Activated CD4-positive, alpha-beta T cell treated with anti-CD3 and anti-CD28 coated beads, Interleukin-2, amount 10 ng/mL, durations not matched to agents 24 days and 14 days (primary cell): ENCODE measurements at places on chromosomes 2 and 18. TPM values are rescaled to one million over a fixed set of nuclear protein-coding genes. Genes with fewer than 3 reads are reported as not detected.

DNA sequence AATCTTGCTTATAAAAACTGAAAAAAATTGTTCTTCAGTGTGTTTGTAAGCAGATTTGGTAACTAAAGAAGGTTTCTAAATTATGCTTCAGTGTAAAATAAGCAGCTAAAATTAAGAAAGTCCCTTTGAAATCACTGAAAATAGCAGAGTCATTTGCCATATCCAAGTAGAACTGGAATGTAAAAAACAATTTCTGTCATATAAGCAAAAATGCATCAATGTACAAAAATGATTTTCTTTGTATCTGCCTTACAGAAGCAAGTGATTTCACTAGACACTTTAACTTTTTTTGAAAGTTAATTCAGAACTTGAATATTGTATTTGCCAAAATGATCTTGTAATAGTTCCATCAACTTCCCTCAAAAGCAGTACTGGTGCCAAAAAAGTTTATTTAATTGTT lies 121.7 kb upstream of the CD226 start:
- peaks cover 4% of the 10 kb centered on the region for H3K4me1 ChIP-seq
- H3K4me3 ChIP-seq = no peak overlapping the region
- H3K27ac ChIP-seq = no peak overlapping the region
- no peak for DNase-seq

- H3K4me1 ChIP-seq = no peaks in the 10 kb centered on the region
- no peak overlapping the region for H3K4me3 ChIP-seq
- no peak overlapping the region for H3K27ac ChIP-seq
- H3K27me3 ChIP-seq = no peaks in the 10 kb centered on the region
- DNase-seq = no peak
Measured at GRCh38 chr2:209549589-209549988, 125.7 kb downstream of the MAP2 start.

GRCh38 chr2:28608500-28609424 lies 112.9 kb downstream of the PLB1 start:
- no peak overlapping the region for H3K4me3 ChIP-seq
- no peak overlapping the region for H3K27ac ChIP-seq
- H3K4me1 ChIP-seq = peaks cover 33% of the 10 kb centered on the region
- peaks cover 26% of the 10 kb centered on the region for H3K36me3 ChIP-seq

- H3K4me1 ChIP-seq = peaks cover 10% of the 10 kb centered on the region
- peak within 1 kb of the TSS; percentile 80 for H3K27ac ChIP-seq
- peak within 1 kb of the TSS; percentile 86 for H3K4me3 ChIP-seq
- peaks cover 10% of the 10 kb centered on the region for H3K36me3 ChIP-seq
- DNase-seq = peak; percentile 94
Measured at GRCh38 chr2:28810384-28811285, at the start of gene SPDYA. Gene SPDYA, plus strand, starts transcription at chr2:28810834. Its CDS starts 5,181 bp downstream, at chr2:28816015.

- peaks cover 12% of the 10 kb centered on the region for H3K27me3 ChIP-seq
- peaks cover 5% of the 10 kb centered on the region for H3K4me1 ChIP-seq
- H3K36me3 ChIP-seq = no peaks in the 10 kb centered on the region
- H3K27ac ChIP-seq = no peak overlapping the region
- H3K4me3 ChIP-seq = no peak overlapping the region
Measured at GRCh38 chr2:46469116-46469515, 10.2 kb upstream of the TMEM247 start.

DNA sequence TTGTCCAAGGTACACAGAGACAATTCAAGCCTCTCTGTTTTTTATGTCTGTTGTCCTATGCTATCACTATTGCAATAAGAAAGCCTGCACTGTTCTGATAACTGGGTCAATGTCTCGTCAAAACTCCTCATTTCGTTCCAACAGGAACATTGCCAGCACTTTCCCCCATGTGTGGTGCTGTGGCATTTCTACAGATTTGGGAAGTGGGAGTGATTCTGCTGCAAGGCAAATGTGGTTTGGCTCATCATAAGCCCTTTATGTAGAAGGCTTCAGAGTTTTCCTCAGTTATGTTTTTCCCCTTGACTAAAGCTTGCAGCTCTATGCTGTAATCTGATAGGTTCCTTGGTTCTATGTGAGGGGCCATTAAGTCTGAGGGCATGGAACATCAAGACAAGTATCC lies 324.1 kb upstream of the TCF4 start:
- H3K4me3 ChIP-seq = no peak overlapping the region
- DNase-seq = no peak
- H3K4me1 ChIP-seq = no peaks in the 10 kb centered on the region
- no peaks in the 10 kb centered on the region for H3K27me3 ChIP-seq

DNA sequence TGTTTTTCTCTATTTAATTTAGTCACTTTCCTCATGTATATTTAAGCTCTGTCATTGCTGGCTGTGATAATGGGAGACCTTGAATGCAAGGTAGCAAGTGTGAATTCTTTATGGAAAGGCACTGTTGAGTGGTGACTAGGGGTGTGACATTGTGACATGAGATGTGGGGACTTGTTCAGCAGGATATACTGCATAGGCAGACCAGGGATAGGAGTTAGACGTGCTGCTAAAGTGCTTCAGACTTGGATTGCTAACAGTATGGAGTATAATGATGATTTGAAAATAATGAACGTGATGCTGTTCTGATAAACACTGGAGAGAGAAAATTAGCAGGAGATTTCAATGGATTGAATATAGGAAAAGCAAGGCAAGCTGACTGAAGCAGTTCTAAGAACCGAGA lies 135.1 kb downstream of the NCOA1 start:
- no peaks in the 10 kb centered on the region for H3K36me3 ChIP-seq
- DNase-seq = no peak
- no peaks in the 10 kb centered on the region for H3K27me3 ChIP-seq
- peaks cover 5% of the 10 kb centered on the region for H3K4me1 ChIP-seq
- H3K27ac ChIP-seq = no peak overlapping the region

DNA sequence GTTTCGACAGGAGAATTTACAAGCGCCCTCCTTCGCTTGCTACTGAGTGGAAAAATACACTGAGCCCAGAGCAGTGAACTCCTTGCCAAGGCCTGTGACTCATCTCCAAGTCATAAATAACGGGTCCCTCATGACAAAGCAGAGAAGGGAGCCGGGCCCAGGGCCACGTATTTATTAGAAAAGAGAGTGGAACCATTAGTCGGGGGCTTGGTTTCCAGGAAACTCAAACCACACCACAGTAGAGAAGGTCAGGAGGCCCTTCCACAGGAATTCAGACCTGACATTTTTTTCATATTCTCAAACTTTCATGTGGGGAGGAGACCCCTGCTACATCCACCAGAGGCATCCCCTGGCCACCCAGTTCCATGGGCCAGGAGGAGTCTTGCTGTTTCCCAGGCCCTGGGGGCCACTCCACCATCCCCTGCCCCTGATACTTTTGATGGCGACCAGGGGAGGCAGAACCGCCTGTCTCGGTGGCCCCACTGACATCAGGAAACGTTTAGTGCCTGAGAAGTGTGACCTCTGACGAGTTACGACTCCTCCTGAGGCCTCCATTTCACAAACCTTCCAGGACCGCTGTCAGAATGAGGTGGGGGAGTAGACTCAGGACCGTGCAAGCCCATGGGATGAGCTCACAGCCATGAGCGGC lies 289.7 kb downstream of the DYSF start:
- H3K27me3 ChIP-seq = no peaks in the 10 kb centered on the region
- DNase-seq = no peak
- no peak overlapping the region for H3K4me3 ChIP-seq
- H3K27ac ChIP-seq = no peak overlapping the region
- no peaks in the 10 kb centered on the region for H3K4me1 ChIP-seq
- H3K36me3 ChIP-seq = no peaks in the 10 kb centered on the region

DNA sequence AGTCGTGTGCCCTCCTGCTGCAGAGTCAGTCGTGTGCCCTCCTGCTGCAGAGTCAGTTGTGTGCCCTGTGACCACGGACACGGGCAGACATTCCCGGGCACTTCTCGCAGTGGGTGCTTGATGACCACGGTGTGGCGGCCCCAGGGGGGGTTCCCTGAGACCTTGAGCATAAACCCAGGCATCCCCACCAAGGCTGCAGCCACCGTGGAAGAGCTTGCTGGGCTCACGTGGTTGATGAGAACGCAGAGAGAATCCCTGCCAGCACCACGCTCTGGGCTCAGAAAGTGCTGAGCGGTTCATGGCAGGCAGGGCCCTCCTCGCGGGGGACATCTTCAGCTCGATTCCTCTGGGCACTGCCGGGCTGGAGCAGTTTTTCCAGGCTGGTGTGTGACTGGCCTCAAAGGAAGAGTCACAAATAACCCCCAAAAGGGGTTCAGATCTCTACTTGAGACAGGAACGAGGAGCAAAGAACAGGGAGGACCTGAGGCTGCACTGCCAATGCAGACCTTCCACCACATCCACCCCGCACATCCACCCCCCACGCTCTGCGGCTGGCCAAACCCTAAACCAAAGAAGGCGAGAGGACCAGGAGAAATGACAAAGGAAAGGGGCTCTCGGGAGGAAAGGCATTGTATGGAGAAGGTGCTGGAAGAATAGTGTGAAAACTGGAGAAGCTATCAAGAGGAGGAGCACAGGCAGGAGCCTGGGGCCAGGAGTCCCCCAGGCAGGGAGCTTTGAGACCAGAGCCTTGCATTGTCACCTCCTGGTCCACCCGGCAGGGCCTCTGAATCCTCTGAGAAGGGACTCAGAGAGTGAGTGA lies 8.4 kb upstream of the PER2 start:
- DNase-seq = no peak
- no peak overlapping the region for H3K4me3 ChIP-seq
- H3K36me3 ChIP-seq = no peaks in the 10 kb centered on the region
- no peaks in the 10 kb centered on the region for H3K4me1 ChIP-seq
- peaks cover 6% of the 10 kb centered on the region for H3K27me3 ChIP-seq

DNA sequence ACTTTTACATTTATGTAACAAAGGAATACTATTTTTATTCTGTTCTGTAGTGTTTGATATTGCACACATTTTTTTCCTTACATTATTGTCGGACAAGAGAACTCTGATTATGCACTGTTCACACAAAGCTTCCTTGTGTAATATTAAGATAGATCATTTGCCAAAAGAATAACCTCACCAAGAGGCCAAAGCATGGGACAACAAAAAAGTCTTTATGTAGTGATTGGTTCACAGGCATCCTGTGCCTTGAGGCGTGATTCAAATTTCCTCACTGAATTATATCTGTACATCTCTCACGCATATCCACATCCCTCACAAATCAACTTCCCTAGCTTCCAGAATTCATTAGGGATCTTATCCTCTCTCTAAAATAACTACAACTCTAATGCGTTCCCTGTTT lies 642.7 kb downstream of the NR4A2 start:
- no peaks in the 10 kb centered on the region for H3K36me3 ChIP-seq
- no peaks in the 10 kb centered on the region for H3K4me1 ChIP-seq
- H3K4me3 ChIP-seq = no peak overlapping the region
- H3K27ac ChIP-seq = no peak overlapping the region
- no peaks in the 10 kb centered on the region for H3K27me3 ChIP-seq
- DNase-seq = no peak

- H3K4me1 ChIP-seq = peaks cover 23% of the 10 kb centered on the region
- no peaks in the 10 kb centered on the region for H3K27me3 ChIP-seq
- peak; percentile 83 for DNase-seq
- H3K27ac ChIP-seq = peak overlapping the region; percentile 90
- H3K4me3 ChIP-seq = peak overlapping the region; percentile 57
Measured at GRCh38 chr2:113700186-113700841, 56.1 kb downstream of the SLC35F5 start.

DNA sequence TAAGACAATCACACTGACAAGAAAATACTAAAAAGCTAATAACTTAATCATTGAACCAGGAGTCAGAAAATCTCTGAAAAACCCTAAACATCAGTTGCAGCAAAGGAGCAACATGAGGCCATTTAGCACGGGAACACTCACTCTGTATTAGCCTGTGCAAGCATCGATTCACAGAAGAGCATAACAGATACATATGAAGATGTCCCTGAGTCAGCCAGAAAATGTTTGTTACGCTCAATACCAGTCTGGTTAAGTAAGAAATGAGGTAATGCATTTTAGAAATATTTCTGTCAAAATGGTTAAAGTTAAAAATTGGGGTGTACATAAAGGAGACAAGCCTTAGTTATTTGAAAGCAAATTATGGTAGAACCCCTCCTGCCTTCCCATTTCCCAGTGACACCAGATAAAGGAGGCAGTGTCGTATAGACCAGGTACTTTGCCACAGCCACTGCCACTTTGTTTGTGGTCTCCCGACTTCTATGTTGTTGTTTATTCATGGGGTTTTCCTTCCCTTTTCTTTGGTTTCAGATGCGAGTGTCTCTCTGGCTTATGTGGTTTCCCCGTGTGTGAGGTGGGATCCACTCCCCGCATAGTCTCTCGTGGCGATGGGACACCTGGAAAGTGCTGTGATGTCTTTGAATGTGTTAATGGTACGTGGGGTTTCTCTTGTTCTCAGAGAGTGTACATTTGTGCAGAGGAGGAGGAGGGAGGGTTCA lies 108.6 kb downstream of the CRIM1 start:
- peak; percentile 42 for DNase-seq
- H3K36me3 ChIP-seq = no peaks in the 10 kb centered on the region
- no peaks in the 10 kb centered on the region for H3K27me3 ChIP-seq
- no peak overlapping the region for H3K4me3 ChIP-seq
- no peak overlapping the region for H3K27ac ChIP-seq

- no peaks in the 10 kb centered on the region for H3K27me3 ChIP-seq
- H3K27ac ChIP-seq = no peak overlapping the region
- peak; percentile 76 for DNase-seq
- H3K4me1 ChIP-seq = peaks cover 18% of the 10 kb centered on the region
- H3K36me3 ChIP-seq = peaks cover 14% of the 10 kb centered on the region
- H3K4me3 ChIP-seq = no peak overlapping the region
Measured at GRCh38 chr2:69375494-69376353, 11.3 kb downstream of the GFPT1 start.

GRCh38 chr2:180882959-180883358 lies 97.4 kb upstream of the UBE2E3 start:
- DNase-seq = no peak
- H3K27ac ChIP-seq = no peak overlapping the region
- no peaks in the 10 kb centered on the region for H3K36me3 ChIP-seq
- peaks cover 5% of the 10 kb centered on the region for H3K27me3 ChIP-seq

GRCh38 chr18:28767727-28768211 lies 590.8 kb upstream of the CDH2 start:
- H3K27ac ChIP-seq = no peak overlapping the region
- no peaks in the 10 kb centered on the region for H3K27me3 ChIP-seq
- H3K36me3 ChIP-seq = no peaks in the 10 kb centered on the region
- H3K4me3 ChIP-seq = no peak overlapping the region
- DNase-seq = no peak

DNA sequence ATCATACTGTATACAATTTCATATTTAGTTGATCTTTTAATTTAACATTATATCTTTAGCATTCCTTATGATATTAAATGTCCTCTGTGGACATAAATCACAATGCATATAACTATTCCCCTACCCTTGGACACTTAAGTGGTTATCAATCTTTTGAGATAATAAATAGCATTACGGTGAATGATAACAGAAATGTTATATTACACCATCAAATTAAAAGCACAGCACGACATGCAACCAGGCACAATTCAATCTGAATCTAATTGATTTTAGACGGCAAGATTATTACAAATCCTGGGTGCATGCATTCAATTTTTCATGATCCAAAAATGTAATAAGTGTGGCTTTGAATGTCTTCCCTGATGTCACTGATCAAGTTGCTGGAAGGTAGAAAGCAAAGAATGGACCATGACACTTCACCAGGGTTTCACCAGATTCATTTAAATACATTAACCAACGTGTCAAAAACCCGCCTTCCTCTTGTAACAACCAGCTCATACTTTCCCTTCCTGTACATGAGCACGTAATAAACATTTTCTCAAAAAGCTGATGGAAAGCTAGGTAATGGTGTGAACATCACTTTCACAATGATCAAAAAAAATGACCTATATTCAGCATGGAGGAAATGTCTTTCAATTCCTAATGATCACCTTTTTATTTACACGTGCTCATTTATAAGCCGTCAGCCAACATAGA lies 513.7 kb upstream of the ID2 start:
- peak overlapping the region; percentile 77 for H3K27ac ChIP-seq
- H3K27me3 ChIP-seq = no peaks in the 10 kb centered on the region
- peaks cover 10% of the 10 kb centered on the region for H3K4me1 ChIP-seq
- H3K36me3 ChIP-seq = no peaks in the 10 kb centered on the region

Gene FAM110C
- total RNA-seq = 0.33 and 0.47 TPM in 2 replicates

Gene MC4R
- total RNA-seq = not detected in 2 replicates

Gene ELMOD3
- total RNA-seq = 16.7 and 18.2 TPM in 2 replicates

Gene MEP1B
- total RNA-seq = not detected in 2 replicates

Gene PRKRA
- 52.4 and 61.2 TPM in 2 replicates for total RNA-seq

Gene PJVK
- 2.0 and 2.3 TPM in 2 replicates for total RNA-seq

Gene ABCG5
- not detected in 2 replicates for total RNA-seq
